ENCODE measurements at places on chromosomes 16 and 17. TPM values are rescaled to one million over a fixed set of nuclear protein-coding genes. Genes with fewer than 3 reads are reported as not detected.

The EFNB3 gene
- total RNA-seq = 0.13 TPM

The SLC38A8 gene
- not detected for total RNA-seq

The CA5A gene
- total RNA-seq = not detected

The KRTAP9-8 gene
- not detected for total RNA-seq

The ORC6 gene
- 0.40 TPM for total RNA-seq

DNA sequence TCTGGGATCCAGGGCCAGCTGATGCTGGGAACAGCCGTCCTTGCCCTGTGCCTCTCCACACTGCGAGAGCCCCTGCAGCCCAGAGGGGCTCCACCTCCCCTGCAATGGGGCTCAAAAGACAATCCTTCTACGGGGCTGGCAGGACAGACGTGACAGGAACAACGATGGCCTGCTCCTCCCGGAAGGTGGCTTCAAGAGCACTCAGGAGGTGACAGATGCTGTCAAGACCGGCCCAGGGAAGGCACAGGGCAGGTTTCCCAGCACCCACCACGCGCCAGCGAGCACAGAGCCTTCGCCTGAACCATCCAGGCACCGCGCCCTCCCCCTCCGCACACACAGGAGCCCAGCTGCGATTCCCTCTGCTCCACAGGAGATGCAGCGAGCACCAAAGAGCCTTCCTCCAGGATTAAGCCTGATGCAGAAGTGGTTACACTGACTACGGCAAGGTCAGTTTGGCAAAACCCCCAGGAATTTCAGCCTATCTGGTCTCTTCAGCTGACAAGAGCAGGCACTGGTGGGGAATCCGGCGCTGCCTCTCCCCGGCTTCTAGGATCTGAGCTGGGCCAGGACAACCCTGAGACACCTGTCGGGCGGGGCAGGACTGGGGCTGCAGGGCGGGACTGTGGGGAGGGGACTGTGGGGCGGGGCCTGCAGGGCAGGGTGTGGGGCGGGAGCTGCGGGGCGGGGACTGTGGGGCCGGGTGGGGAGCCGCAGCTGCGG is 103.4 kb downstream of the ZNF778 start:
- DNase-seq = peak; percentile 86

DNA sequence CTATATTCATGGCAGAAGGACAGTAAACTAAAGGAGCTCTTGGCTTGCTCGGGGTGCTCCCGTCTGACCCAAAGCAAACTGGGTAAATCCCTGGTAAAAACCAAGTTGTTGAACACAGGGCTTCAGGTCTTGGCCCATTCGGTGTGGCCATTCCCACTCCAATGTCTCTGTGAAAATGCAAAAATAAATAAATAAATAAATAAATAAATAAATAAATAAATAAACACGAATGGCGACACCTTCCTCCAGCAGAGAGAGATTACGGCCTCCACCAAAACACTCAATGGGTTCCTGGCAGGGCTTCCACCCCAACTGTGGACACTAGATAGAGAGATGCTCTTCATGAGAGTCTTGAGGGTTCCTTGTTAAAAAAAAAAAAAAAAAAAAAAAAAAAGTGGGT is 325.3 kb downstream of the SOX9 start:
- no peak for DNase-seq

GRCh38 chr17:40112718-40113109 is 9.1 kb upstream of the MSL1 start:
- DNase-seq = peak; percentile 49

- DNase-seq = no peak
Measured at GRCh38 chr17:29412780-29413565, 22.8 kb downstream of the TAOK1 start.

GRCh38 chr17:44829523-44830358 is at the start of gene GJC1:
Gene GJC1 (minus strand): TSS chr17:44830287. CDS start chr17:44805817, 24,470 bp downstream.
- no peak for DNase-seq

DNA sequence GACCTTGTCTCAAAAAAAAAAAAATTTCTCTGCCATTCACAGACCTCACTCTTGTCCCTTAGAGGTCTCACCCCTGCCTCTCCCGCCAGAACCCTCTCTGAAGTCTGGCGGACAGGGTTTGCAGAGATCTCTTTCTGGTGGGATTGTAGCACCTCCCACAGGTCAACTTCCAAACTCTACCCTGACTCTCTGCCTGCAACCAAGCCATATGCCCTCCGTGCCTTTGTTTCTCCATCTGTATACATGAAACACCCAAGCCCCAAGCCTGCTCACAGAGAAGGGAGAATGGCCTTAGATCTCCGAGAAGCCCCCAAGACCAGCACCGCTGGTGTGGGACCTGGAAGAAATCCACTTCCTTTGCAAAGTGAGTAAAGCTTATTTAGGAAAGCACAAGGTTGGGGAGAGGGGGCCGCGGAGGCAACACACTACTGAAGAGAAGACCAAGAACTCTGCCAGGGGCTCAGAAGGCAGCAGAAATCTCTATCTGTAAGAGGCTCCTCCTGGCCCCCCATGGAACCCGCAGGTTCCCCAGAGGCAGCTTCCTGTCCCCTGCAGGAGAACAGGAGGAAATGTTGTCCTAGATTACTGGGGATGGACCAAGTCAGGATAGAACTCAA is 219.9 kb downstream of the C16orf78 start:
- DNase-seq = no peak

- no peak for DNase-seq
Measured at GRCh38 chr16:82992786-82993185, 366.0 kb downstream of the CDH13 start.

- DNase-seq = no peak
Measured at GRCh38 chr17:11121341-11121985, 119.5 kb upstream of the SHISA6 start.

Measured in gastrocnemius medialis (tissue), 4 donors.